Nucleus accumbens (tissue), 56 donors: ENCODE measurements at places on chromosomes 5 and 9.

DNA sequence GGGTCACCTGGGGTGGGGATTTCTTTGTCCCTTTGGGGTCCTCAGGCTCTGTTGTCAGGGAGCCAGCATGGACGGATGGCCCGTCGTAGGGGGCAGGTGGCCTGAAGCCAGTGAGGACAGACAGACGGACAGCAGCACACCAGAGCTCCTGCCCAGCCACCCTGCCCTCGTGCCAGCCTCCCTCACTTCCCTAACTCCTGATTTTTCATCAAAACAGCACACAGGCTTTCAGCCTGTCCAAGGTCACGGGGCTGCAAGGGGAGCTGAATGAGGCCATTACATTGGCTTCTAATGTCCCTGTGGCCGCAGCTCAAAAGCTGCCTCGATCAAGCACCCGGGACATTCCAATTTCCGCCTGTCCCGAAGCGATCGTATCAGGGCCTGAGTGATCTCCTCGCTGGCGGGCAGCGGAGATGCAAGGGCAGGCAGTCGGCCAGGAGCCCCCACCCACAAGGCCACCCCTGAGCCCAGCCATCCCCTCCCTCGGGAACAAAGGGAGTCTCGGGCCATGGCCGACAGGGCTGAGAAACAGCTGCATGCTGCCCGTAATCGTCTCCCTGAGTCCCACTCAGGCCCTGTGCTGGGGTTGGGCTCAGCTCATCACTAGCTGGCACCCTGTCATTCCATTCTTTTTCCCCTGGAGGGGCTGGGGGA, 50.5 kb upstream of the RNU6ATAC start:
- no peak for DNase-seq

DNA sequence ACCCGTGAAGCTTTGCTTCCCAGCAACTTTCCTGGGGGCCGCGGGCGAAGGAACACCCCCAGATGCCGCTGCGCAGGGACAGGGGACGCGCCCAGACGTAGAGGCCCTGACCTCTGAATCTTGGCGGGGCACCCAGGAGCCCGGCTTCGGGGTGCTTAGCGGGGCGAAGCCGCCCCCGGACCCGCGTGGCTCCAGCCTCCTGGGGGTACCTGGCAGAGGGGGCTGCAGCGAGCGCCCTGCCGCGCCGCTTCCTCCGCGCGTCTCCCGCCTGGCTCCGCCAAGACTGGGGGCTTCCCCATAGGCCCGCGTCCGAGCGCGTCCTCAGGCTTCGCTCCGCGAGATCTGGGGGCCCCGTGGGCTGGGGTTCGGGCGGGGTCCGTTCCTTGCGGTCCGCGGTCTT, 23.0 kb upstream of the ZNF782 start:
- no peak for DNase-seq

- no peak for DNase-seq
These were observed 22.5 kb downstream of the MEF2C start for GRCh38 chr5:88860501-88860900.

DNA sequence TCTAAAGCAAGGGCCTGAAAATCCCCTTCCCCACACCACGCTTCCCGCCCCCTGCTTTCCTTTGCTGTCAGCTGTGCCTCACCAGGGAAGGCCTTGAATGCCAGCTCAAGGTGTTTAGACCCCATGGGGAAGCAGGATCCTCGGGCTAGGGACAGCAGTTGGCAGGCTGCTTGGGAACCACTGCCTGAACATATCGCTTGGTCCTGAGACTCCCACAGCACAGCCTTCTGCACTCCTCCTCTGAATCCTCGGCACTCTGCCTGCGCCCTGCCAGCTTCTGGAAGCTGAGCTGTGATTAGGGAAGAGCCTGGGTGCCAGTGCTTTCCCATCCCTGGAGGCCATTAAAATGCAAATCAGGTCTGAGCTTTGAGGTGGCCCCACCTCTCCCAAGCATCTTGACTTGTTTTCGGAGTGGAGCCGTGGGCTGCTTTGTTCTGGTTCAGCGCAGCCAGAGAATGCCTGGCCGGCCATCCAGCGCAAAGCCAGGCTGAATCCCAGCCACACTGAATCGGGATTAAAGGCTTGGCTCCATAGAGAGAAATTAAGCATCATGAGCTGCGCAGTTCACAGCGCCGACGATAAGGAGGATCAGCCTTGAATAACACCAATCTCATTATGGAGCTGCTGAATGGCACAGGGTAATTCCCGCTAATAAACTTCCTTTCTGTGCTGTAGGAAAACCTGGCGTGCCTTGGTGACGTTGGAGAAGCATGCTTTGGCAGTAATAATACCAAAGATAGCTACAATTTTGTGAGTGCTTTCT, 40.0 kb downstream of the AMBP start:
- no peak for DNase-seq

DNA sequence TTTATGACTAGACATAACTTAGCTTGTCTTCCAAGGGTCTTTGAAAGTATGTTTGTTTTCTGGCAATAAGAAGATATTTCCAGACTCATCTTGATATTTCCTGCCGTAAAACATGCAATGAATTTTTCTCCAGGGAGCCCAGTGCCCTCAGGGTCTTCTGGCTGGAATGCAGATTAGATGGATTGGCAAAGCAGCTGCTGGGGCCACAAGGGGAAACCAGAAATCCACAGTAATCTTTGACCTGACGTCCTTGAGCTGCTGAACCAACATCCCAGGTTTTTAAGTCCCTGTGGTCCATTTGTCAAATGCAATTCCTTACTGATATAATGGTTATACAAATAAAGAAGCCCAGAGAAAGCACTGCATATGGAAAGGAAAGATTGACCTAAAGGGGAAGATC, 93.0 kb downstream of the THBS4 start:
- no peak for DNase-seq

DNA sequence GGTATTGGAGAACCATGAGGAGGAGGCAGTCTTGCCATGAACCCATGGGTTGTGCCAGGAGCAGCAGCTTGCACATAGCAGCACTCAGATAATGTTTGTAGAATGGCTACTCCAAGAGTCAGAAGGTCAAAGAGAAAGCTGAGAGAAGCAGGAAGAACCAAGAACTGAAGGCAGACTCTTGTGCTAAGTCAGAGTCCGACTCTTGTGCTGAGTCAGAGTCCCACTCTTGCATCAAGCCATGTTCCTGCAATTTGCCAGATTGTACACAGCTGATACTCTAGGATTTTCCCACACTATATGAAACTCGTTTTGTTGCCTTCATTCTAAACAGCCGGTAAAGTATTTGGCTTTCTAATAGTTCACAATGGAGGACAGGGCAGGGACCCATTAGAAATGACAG, 26.2 kb upstream of the HSPA9 start:
- DNase-seq: no peak

- no peak for DNase-seq
These were observed 126.2 kb downstream of the SAXO1 start for GRCh38 chr9:18906656-18907395.
